Neural crest cell (in vitro differentiated cells): ENCODE measurements at places on chromosomes 6 and 20. TPM values are rescaled to one million over a fixed set of nuclear protein-coding genes. Genes with fewer than 3 reads are reported as not detected.
A peak's percentile ranks its signal among the peaks of the same experiment; 100 is the strongest.

Gene GHRH
- total RNA-seq: not detected in 2 replicates

DNA sequence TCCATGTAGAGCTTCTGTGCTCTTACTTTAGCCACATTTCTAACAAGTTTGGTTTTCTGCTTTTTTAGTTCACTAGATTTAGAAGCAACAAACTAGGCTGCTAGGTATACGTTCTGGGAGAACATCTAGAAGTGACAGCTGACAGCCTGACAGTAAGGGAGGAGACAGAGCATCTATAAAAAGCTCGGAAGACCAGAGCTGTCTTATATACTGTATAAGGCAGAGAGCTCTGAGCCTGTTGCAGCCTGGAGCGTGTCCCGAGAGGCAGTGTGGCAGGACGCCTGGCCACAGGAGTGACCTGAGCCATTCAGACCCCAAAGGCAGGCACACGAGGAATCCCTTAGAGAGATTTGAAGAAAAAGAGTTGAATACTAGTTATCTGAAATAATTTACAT lies 24.6 kb downstream of the PPP1R14C start:
- DNase-seq: no peak

DNA sequence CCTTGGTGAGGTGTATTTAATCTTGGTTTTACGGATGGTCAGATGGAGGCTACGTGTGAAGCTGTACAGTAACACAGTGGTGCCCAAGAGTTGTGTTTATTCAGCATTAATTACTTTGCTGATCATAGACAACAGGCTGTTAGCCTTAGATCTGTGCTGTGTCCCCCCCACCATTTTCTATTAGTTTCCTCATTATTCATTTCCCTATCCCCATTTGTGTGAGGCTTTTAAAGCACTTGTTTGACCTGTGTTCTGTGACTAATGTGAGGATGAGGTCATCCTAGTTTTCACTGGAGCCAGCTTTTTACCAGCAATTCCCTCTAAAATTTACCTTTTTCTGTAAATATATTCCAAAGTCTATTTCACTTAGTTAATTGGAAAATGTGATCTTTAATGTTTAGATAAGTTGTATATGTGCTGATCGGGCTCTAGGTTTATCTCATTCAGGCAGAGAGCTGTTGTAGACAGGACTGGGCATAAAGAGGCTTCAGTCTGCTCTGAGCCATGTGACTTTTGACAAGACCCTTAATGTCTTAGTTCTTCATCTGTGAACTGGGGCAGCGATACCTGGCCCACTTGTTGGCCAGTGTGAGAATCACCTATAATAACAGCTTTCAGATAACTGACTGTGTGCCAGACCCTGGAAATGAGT lies 8.4 kb downstream of the MAPRE1 start:
- no peak for DNase-seq

DNA sequence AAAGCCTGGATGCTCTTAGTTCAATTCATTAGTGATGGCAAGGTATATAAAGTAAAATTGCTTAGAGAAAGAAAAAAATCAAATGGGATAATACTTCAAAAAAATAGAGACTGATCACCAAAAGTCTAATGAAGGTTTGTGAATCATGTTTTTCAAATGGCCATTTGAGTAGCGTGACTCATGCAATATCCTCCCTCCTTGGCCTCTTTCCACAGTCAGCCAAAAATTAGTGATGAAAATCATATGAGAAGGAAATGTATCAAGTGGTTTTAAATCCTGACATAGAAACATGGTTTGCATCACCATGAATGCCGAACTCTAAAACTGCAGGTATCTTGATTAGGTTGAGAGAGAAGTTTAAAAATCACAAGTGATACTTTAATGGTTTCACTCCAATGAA lies 1.2 kb upstream of the COL19A1 start:
- no peak for DNase-seq

- DNase-seq: no peak
Observed at GRCh38 chr6:89145091-89145955, 532 bp upstream of the PM20D2 start.

DNA sequence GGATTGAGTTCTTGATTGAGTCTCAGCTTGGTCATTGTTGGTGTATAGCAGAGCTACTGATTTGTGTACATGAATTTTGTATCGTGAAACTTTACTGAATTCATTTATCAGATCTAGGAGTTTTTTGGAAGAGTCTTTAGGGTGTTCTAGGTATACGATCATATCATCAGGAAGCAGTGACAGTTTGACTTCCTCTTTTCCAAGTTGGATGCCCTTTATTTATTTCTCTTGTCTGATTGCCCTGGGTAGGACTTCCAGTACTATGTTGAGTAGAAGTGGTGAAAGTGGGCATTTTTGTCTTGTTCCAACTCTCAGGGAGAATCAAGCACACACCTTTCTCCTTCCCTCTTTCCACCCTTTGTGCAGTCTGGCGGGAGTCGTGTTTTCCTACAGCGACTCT lies 26.4 kb downstream of the RPP40 start:
- DNase-seq: no peak

DNA sequence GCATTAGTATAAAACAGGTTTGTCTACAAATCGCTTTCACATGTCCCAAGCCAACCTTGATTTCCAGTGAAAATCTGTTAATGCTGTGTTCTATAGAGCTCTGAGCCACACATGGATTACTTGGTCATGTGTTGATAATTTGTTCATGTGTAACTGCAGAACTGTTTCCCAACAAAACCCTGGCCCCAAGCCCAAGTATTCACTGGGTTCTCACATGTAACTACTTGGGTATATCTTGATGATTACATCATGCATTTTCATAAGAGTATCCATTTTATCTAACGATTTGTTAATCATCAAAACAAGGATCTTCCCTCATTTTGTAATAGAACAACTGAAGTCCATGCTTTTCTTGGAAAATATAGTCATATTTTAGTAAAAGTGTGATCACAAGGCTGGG lies 657.6 kb downstream of the PRKN start:
- no peak for DNase-seq

DNA sequence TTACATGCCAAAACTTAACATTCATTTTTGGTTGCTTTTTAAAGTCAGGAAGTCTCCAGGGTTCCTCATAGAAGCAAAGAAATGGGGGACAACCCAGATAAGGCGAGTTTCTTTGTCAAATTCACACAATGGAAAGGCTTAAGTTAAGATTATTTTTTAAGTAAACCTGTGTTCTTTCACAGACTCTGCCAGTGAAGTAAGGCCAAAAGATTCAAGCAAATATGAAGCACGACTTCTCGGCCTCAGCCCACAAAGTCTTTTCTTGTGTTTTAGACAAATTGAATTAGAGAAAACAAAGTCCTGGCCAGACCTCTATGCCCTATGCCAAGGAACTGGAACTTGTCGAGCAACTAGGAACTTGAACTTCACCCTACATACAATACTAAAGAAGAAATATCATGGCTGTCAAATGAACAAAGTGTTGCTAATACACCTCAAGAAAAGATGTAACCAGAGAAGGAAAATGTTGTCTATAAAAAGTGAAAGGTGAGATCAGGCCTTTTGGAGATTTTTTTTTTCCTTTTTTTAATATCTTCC lies 540.0 kb upstream of the JARID2 start:
- no peak for DNase-seq

Gene FAM209B
- total RNA-seq: 0.55 TPM in 1 of 2 replicates, not detected in the other

Gene SLC16A10
- 5.6 and 6.2 TPM in 2 replicates for total RNA-seq

DNA sequence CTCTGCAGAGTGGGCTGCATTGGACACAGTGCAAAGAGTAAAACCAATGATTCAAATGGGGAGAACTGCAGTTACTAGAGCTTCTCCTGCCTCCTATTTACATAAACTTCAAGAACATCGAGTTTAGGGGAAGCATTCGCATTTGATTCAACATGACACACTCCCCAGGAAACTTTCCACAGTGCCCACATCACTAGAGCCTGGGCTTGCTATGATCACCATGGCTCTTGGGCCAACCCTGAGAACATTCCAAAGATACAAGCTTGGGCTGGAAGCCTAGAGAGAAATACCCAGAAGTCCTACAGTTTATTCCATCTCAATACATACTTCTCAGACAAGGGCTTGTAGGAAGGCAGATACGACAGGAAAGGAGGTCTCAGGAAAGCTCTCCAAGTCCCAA lies 337.9 kb downstream of the CD83 start:
- no peak for DNase-seq

- no peak for DNase-seq
Observed at GRCh38 chr6:157135691-157136090, 187.6 kb downstream of the TMEM242 start.

DNA sequence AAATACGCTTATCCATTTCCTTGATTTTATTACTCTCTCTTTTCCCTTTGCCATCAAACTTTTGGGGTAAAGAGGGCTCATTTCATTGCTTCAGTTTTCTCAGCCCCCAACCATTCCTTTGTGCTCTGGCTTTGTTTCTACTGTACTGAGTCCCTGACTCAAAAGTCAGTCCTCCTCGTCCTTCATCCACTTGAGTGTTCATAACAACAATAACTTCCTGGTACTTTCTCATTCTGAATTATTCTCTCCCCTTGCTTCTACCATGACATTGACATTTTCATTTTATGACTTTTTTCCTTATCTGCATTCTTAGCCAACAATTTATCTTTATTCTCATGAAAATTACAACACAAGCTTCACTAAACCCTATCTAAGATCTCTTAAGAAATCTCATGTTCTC lies 911 bp downstream of the ENPP3 start:
- no peak for DNase-seq

- DNase-seq: peak; percentile 75
Observed at GRCh38 chr20:38692436-38693411, 31.6 kb upstream of the SLC32A1 start.

Gene PCSK2
- 1.7 and 2.1 TPM in 2 replicates for total RNA-seq

GRCh38 chr20:47358672-47359529 lies 2.4 kb upstream of the ZMYND8 start:
- no peak for DNase-seq

DNA sequence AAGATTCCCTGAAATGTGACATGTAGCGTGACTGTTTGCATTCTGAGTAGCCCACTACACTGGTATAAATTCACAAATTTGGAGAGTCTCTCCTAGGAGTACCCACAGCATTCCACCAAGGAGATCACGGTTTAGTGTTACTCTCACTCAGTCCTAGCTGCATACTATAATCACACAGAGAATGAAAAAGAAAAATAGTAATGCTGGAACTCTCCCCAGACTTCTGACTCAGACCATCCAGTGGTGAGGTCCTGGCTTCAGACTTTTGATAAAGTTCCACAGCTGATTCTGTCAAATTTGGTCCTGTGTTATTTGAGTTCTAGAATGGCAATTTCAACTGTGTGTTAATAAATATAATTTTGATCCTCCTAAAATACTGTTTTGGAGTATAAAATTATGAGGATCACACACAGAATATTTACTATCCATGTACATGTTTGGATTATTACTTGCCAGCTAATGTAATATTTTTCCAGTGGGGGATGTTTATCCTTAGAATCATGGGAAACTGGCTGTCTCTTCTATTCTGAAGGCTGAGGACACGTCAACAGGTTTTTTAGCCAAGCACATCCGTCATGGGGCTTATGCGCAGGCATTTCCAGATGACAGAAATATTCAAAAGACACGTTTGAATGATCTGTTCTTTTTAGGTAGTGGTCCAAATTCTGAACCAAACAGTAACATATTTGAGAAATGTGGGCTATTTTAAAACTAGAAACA lies 5.1 kb upstream of the KIAA0408 start:
- no peak for DNase-seq

GRCh38 chr6:32112431-32112980 lies 3.4 kb upstream of the TNXB start:
- no peak for DNase-seq
